Esophagus mucosa (tissue), 1 donor: ENCODE measurements at places on chromosomes 6 and 20. TPM values are rescaled to one million over a fixed set of nuclear protein-coding genes. Genes with fewer than 3 reads are reported as not detected.

MLN gene
- total RNA-seq = not detected

PNLDC1 gene
- total RNA-seq = not detected

DNA sequence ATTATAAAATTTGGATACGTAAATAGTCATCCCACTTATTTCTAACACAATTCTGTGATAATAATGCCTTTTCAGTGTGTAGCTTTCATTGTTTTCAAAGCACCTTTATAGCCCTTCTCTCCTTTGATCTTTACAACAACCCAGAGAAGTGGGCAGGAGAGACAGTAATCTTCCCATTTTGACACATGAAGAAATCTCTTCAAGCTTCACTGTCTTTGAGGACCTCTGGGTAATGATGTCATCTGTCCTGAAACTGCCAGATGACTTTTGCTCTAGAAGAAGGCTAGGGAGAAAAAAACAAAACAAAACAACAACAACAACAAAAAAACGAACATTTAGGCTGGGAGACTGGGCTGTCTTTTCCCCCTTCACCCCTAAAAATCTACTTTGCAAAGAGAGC lies 203.0 kb downstream of the KCNQ5 start:
- ATAC-seq = no peak

BHLHE23 gene
- not detected for total RNA-seq

SYTL3 gene
- 1.7 TPM for total RNA-seq

DNA sequence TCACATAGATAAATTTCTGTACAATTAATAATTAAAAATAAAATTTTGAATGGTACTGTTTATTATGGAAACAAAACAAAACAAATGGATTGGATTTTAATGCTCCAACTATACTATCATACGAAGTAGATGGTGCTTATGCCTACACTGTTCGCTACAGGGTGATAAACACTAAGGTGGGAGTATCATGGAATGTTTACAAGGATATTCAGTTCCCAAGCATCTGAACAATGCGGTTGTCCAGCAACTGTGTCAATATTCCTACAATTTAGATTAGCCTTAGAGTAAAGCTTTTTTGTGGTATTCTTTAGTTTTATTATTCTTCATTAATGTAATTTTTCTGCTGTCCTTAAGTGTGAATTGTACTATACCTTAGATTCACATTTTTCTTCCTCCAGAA lies 105.1 kb downstream of the MMS22L start:
- no peak for ATAC-seq

C20orf204 gene
- 0.88 TPM for total RNA-seq

DNA sequence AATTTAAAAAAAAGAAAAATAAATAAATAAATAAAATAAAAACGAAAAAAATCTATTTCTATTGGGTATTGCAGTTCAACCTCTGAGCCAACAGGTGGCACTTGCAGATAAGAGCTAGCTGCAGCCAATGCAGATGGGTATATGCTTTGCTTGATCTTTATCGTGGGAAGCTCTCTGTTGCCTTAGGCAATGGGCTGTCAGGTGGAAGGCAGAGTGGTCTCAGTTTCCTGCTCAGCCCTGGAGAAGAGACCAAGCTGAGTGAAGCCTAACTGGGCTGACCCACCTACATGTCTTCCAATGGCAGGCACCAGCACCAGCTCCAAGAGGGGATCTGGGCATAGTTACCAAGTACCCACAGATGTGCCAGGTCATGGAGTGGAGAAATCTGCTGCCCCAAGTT lies 95.0 kb downstream of the AK9 start:
- no peak for ATAC-seq

- no peak for ATAC-seq
These were observed 11.0 kb downstream of the ZBP1 start for GRCh38 chr20:57609086-57609841.

DNA sequence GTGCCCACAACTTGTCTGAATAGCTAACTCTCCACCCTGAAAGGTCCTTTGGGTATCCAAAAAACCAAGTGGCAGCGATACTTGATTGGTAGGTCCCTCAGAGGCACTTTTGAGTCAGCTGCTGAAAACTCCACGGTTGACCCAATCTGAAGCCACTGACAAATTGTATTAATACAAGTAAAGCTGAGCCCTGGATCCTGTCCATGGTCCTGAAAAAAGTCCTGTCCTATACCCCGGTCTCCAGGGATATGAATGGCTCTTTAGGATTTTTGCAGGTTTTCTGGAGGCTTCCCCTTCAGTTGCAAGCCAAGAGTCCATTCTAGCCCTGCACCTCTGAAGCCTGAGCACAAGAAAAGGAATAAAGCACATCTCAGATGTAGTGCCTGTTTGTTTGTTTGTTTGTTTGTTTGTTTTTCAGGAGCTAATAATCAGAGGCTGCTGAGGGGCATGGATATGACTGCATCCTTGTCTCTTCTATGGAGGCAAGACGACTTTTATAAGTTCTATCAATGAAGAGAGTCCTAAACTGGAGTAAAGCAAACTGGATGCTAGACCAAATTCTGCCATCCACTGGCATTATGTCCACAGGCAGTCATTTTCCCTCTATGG lies 1.7 kb upstream of the SLC12A5 start:
- ATAC-seq = no peak

DNA sequence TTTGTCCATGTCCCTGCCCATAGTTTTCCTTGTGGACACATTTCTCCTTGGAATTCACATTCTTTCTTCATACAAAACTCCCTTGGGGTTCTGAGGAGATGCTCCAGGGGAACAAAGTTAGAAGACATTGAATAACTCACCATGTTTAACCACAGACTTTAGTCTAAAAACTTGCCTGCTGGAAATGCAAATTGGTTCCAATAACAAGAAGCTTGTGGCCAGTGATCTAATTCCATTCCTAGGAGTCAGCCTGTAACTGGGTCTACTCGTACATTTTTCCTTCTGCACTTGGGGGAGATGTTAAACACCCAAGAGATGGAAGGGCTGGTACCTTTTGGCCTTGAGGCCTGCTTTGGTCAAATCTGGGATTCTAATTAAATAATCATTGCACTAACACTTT lies 60.2 kb downstream of the SCML4 start:
- no peak for ATAC-seq

DNA sequence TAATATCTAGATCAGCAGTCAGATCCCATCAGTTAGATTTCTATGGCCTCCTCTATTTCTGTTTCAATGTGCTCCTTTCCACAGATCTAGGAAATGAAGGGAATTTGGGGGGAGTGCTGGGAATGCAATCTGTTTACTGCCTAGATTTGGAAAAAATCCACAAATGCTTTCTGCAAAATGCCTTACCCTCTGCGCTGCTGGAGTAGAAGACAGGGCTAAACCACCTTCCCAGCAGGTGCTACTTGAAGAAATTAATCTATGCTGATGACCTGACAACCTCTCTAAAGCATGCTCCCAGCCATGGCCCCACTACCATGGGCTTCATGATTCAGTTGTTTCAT lies 46.2 kb downstream of the LY86 start:
- no peak for ATAC-seq

- peak; percentile 66 for ATAC-seq
These were observed 664 bp upstream of the BAG6 start for GRCh38 chr6:31652925-31653724.

DNA sequence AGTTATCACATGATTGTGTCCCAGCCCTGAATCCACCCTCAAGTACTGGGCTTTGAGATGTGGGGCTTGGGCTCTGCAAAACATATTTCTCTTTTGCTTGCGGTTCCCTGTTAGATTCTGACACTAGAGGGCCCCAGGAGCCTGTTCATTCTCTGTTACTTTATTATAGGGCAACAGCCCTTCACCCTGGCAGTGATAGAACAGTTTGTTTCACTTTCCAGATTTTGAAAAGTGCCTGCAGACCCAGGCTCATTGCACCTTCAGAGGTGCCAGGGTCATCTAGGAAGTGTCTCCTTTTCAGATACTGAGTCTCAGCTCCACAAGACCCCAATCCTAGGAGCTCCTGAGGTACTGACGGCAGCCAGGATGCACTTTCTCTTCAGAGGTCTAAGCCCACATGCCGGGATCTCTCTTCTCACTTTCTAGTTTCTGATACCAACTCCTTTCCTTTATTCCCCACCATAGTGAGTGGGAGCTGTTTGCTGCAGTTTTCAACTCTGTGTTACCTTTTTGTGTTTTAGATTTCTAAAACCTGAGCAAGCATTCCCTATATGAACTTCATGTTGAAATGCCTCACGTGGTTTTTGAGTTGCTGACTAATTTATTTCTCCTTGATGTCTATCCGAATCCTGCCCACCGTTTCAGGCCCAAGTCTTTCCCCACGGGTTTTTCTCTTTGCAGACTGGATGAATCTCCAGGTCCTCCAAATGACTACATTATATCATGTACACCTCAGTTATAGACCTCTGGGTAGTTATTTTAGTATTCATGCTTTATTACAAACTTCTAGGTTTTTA lies 10.9 kb downstream of the ABT1 start:
- ATAC-seq = peak; percentile 65

DNA sequence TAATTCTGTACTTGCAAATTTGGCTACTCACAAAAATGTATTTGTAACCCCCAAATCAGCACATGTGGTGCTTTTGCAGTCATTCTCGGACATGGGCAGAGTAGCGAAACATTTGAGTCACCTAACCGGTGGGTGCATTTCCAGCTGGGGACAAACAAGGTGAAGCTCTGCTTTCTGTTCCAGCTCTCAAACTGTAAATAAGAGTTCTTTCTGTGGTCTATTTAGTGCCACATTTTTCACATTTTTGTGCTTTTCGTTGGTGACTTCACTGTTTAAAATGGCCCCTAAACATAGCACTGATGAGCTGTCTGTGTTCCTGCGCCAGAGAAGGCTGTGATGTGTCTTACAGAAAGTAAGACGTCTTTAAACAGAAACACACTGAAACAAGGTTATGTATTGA lies 244.5 kb downstream of the CDC5L start:
- no peak for ATAC-seq

PAK5 gene
- total RNA-seq = 0.52 TPM

GRCh38 chr20:6347916-6348315 lies 225.1 kb upstream of the FERMT1 start:
- no peak for ATAC-seq

DNA sequence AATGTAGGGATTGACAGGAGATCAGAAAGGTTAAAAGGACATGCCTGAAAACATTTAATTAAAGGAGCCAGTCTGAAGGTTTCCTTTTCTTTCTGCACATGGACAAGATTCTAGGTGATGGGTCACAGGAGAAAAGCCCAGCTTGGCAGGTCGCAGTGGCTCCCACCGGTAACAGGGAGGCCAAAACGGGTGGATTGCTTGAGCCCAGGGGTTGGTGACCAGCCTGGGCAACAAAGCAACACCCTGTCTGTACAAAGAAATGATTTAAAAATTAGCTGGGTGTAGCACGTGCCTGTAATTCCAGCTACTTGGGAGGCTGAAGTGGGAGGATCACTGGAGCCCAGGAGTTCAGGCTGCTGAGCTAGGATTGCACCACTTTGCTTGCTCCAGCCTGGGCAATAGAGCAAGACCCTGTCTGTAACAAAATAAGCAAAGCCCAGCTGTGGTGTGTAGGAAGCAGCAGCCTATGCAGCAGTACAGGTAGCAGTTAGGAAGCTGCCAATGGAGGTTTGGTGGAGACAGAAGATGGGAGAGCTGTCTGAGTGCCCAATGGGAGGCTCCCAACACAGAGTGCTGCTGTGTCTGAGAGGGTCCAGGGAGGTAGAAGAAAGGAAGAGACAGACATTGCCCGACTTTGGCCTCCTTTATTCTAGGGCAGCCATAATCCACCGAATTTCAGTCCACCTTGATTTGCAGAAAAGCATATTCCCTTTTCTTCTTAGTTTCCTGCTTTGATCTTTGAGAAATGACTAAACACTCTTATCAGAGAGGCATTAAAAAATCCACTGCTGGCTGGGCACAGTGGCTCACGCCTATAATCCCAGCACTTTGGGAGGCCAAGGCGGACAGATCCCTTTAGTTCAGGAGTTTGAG lies 7.1 kb upstream of the AP5S1 start:
- no peak for ATAC-seq

DNA sequence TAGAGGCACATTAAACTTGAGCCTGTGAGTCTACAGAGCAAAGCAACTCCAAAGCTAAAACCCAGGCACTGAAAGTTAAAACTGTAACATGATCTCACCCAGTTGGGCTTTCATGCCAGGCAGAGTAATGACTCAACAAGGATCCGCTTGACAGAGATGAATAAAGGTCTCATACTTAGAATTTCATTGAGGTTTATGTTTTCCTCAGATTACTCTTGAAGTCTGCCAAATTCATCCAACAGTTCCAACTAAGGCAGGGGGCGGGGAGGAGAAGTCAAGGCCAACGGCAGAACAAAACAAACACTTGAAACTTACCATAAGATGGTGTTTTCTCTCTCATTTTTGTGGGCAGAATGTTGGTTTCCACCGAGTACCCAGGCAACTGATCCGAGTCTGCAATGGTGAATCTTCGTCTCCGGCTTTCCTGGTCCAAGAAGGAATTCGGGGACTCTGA lies 54.0 kb upstream of the IPCEF1 start:
- ATAC-seq = peak; percentile 91

CCNC gene
- total RNA-seq = 38.5 TPM

UFL1 gene
- 20.5 TPM for total RNA-seq

GRCh38 chr6:47073125-47074110 lies 31.3 kb upstream of the ADGRF1 start:
- ATAC-seq = no peak

CPNE5 gene
- 1.00 TPM for total RNA-seq

- ATAC-seq = no peak
These were observed 191.2 kb upstream of the PREP start for GRCh38 chr6:105593805-105594671.

DNA sequence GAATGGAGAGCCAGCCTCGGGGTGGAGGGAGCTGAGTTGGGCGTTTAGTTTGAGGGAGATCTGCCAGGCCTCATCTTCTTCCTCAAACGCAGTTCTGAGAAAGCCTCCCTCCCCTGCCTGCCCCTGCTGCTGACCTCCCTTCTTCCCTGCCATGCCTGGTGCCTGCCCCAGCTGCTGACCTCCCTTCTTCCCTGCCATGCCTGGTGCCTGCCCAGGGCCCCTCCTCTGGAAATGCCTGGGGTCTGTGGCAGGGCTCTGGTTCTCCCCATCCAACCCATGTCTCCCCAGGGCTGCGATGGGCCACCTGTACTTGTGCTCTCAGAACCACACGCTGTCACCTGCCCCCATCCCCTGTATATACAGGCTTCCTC lies 114.6 kb downstream of the VEGFA start:
- no peak for ATAC-seq

DNA sequence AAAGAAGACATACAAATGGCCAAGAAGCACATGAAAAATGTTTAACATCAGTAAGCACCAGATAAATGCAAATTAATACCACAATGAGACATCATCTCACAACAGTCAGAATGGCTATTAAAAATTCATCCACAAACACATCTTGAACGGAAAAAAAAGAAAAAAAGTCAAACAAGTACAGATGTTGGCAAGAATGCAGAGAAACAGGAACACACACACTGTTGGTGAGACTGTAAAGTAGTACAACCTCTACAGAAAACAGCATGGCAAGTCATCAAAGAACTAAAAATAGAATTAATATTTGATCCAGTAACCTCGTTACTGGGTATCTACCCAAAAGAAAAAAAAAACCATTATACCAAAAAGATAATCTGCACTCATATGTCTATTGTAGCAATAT lies 6.5 kb downstream of the STX7 start:
- no peak for ATAC-seq

ANKRD66 gene
- total RNA-seq = not detected

GRCh38 chr6:27263886-27264285 lies 16.4 kb downstream of the PRSS16 start:
- ATAC-seq = no peak

- ATAC-seq = peak; percentile 42
These were observed 42.0 kb upstream of the PLCG1 start for GRCh38 chr20:41095110-41095969.
